B cell (primary cell): ENCODE measurements at places on chromosomes 7 and 10.

GRCh38 chr10:12710157-12710556 is 291.4 kb downstream of the CCDC3 start:
- no peak for DNase-seq

DNA sequence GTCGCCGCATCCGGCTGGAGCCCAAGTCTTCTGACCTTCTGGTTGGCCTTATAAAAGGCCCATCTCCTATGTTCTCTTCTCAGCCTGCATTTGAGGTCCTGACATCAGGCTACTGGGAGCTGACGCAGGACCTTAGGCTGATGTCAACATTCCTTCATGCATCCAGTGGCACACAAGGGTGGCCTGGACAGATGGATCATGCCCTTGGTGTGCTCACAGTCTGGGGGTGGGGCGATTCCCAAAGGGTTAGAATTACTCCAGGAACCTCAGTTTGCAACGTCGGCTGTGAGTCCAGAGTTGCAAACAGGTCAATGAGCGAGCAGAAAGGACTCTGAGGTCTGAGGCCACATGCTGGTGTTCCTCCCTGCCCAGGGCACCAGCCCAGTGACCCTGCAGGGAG is 8.2 kb upstream of the CLIP2 start:
- no peak for DNase-seq

- no peak for DNase-seq
Observed at GRCh38 chr10:101691081-101691480, 3.9 kb downstream of the FBXW4 start.

GRCh38 chr10:51658000-51658399 is 41.4 kb downstream of the CSTF2T start:
- no peak for DNase-seq

GRCh38 chr10:89332123-89332633 is 4.4 kb downstream of the IFIT3 start:
- DNase-seq = peak; percentile 79

- DNase-seq = no peak
Observed at GRCh38 chr7:101978683-101979082, 161.3 kb downstream of the CUX1 start.

DNA sequence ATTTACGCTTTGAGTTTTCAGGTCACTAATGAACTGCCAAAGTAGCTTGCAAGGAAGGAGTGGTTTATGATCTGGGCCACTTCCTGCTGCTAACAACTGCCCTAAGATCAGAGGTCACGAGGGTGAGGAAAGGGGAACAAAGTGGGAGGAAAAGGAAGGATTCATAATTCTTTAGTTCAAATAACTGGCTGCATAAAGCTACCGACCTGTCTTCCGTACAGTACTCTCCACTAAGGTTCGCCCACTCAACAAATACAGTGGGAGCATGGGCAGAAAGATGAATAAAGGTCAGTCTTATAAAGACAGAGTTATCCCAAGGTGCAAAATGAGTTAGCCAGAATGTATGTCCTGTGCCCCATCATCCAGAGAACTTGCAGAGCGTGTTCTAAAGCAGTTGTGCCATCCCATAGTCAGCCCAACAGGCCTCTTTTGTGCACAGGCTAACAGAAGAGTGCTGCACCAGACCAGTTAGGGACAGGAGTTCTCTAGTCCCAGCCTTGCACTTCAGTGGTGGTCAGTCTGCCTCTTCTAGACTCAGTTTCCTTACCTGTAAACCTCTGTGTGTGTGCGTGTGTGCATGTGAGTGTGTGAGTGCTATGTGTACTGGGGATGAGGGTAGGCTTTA is 65.9 kb downstream of the CREB3L2 start:
- peak; percentile 41 for DNase-seq

- no peak for DNase-seq
Observed at GRCh38 chr10:118694848-118695247, 59.9 kb downstream of the CACUL1 start.

GRCh38 chr7:88226886-88227516 is 7.2 kb upstream of the SRI start:
- no peak for DNase-seq

- peak; percentile 7 for DNase-seq
Observed at GRCh38 chr10:53601260-53601875, 828.8 kb upstream of the MBL2 start.

- DNase-seq = no peak
Observed at GRCh38 chr7:23593706-23594105, 3.5 kb upstream of the CCDC126 start.

DNA sequence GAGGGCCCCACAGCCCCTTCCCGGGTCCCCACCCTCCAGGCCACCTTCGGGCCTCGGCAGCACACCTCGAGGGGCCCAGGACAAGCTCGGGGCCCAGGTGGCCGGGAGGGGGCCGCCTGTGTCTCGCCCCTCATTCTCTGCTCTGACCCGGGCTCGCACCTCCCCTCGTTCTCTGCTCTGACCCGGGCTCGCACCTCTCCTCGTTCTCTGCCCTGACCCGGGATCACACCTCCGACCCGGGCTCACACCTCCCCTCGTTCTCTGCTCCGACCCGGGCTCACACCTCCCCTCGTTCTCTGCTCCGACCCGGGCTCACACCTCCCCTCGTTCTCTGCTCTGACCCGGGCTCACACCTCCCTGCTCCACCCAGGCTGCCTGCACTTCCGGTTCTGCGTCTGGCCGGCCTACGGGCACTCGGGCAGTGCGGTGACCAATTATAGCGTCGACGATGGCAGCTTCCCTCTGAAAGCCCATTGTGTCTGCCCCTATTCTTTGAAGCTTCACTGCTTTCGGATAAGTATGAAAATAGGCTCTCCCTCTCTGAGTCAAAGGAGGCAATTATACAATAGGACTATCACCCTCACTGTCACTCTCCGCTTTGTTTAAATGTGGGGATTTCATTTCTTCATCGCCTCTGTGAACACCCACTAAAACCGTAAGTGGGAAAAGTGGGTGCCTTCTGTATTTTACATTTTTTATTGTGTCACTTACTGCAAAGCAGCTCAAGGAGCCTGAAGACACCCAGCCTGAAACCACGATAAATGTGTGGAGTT is 457.4 kb downstream of the DNAJB6 start:
- no peak for DNase-seq

- peak; percentile 50 for DNase-seq
Observed at GRCh38 chr7:112882511-112882910, 92.3 kb upstream of the TMEM168 start.

DNA sequence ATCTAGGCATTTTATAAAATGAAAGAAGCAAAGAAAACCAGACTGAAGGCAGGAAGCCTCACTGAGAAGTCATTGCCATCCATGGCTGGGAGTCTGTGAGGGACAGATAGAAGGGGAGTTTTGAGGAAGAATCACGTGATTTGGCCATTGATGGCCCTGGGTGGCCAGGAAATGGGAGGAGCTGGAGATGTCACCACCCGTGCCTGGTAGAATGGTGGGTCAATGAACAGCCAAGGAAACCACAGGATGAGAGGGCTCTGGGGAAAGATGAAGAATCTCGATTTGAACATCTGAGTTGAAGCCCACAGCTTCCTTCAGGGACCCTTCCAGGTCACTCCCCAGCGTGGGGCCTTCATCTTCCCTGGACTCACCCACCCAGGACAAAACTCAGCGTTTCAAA is 103.3 kb upstream of the CHST15 start:
- DNase-seq = no peak

- no peak for DNase-seq
Observed at GRCh38 chr7:153408360-153409335, 643.5 kb upstream of the DPP6 start.

GRCh38 chr7:22601812-22602565 is 102.0 kb upstream of the STEAP1B start:
- DNase-seq = no peak
